ENCODE measurements at places on chromosomes 5 and 9.

DNA sequence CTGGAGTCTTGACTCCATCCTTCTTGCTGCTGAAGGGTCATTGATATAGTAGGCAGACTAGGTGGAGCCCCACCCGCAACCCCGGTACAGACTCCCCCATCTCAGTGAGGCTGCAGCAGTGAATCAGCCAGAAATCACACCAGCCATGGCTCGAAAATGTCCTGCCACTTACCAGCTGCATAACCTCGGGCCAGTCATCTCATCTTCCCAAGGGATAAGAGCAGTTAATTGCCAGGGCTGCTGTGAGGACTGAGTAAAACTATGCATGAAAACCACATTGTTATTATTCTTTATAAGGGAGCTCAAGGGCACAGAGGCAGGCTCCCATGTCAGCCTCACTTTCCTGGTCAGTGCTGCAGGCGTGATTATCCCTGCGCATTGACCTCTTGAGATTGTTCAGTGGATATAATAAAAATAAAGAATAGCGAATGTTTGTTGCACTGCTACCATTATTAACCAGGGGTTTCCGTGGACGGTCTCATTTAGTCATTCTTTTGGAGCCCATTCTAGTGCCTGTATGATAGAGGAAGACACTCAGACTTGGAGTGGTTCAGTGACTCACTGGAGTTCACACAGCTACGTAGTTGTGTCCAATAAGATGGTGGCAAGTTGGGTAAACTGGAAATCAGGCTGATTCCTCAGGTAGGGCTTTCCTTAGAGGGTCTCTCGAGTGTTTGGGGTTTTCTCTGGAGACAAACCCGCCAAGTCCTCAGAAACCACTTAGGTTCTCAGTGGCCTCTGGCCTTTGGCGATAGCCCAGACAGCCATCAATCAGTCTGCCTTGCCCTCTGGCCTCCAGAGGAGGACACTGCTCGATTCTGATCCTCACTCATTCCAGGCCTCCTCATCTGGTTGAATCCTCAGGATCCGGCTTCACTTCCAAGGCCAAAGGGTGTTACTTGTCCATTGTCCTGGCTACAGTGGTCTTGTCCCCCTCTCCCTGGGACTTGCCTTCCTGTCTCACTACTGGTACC lies 39.9 kb downstream of the COL15A1 start:
- no peak for DNase-seq

DNA sequence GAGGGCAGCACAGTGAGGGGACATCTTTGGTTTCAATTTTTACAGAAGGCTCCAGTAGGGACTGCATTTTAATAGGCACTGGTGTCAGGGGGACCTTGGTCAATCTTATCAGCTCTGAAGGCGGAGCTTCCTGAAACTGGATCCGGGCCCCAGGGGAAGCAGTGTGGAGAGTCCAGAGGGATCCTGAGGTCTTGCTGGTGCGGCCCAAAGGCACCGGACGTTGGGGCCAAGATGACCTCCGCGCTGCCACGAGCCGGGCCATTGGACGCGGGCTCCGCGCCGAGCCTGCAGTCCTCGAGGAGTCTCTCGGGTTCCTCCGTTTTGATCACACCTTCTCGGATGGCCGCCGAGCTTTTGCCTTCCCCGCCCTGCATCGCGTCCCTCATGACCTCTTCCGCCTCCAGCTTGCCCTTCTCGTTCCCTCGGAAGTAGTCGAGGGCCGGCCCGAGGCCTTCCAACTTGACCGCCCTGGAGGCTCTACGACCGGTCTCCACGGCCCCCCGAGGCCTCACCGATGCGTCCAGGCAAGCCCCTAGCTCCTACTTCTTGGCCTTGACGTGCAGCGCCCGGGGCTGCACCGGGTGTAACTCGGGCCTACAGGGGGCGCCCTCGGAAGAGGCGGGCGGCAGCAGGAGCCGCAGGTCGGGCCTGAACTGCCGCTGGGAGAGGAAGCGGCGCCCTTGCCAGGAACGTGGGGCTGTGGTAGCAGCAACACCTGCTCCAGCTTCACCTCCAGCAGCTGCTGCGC lies 18.8 kb downstream of the C5orf52 start:
- peak; percentile 22 for DNase-seq

- DNase-seq = no peak
These were observed 827.2 kb downstream of the MTRR start for GRCh38 chr5:8695902-8696845.

- DNase-seq = no peak
These were observed 7.8 kb downstream of the FOXI1 start for GRCh38 chr5:170113522-170113900.

DNA sequence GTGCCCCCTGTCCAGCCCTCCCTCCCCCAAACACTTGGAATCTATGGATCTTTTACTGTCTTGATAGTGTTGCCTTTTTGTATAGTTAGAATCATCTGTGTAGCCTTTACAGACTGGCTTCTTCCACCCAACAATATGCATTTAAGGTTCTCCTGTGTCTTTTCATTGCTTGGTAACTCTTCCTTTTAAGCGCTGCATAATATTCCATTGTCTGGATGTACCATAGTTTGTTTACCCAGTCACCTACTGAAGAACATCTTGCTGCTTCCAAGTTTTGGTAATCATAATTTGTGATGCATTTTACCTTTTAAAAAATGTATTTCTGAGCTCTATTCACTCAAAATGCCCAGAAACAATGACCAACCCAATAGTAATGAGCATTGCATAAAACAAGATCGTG lies 17.7 kb upstream of the LMX1B start:
- DNase-seq = no peak

- no peak for DNase-seq
These were observed 351.2 kb downstream of the SH3GL2 start for GRCh38 chr9:17930071-17930470.

GRCh38 chr5:96997265-96997859 lies 61.5 kb downstream of the LNPEP start:
- DNase-seq = peak; percentile 51

DNA sequence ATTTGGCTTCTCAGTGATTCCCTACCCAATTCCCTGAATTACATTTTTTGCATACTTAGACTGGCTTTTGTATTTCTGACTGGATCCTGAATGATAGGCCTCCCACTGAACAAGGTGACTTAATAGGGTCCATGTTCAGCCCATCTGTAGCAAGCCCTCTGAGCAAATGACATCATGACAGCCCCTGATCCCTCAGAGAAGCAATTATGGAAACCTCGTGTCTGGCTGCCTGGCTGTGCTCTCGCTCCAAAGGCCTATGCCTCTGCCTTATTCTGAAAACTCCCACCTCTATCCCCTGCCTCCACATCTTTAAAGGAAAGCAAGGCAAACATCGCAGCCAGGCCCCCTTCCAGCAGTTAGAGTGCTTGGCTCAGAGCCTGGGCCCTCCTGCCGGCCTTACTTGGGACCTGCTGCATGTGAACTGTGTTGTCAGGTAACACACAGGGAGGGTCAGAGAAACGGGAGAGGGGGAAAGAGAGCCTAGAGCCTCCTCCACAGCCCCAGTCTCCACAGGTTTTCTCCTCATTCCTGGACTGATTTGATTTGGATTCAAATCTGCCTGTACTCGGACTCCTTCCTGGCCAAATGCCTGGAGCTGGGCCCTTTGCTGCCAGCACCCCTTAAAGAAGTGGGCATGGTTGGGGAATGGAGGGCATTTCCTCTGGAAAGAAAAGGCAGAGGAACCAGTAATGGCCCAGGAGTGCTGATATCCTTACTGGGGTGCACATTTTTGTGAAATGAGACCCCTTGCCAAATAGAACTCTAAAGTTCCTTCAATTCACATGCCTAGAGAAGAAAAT lies 3.8 kb downstream of the DCANP1 start:
- DNase-seq = no peak

DNA sequence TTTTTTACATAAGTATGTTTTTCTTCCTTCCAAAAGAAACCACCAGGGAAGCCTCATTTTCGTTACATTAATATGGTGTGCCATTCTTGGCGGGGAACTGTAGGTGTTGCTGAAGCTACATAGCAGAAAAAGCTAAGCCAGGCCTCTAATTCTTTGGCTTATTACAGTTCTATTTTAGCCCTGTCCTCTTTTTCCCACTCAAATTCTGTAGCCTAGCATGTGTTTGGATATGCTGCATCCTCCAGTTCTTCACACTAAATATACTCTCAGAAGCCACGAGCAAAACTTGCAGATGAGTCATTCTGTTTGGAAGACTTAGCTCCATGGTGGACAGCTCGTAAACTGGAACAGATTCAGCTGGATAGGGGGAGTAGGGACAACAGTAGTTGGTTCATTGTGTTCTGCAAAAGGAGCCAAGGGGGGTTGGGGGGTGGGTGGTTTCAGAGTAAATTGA lies 369.4 kb downstream of the TMEM161B start:
- DNase-seq = no peak

DNA sequence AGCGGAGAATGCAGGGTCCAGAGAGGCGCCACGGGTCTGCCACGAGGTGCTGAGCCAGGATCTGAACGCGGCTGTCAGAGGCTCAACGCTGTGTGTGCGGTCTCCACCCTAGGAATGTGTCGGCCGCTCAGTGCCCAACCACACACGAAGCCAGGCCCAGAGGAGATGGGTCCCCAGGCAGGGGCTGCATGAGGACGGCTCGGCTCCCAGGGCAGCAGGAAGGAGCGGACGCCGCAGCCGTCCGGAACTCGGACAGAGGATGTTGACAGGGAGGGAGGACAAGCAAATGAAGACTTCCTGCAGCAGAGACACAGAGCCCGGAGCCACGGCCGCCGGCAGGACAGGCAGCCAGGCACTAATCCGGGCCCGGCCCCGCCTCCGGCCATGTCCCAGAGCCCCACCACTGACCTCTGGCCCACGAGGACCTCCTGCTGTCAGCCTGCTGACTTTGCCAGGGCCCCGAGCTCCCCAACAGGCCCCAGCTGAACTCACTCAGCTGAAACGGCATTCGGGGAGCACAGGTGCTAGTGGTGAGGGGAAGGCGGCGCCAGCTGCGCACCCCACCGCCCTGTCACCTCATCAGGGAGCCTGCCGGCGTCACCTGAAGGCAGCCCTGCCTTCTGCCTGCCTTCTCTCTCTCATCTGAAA lies 12.7 kb downstream of the VAV2 start:
- DNase-seq = no peak

- peak; percentile 32 for DNase-seq
These were observed 647 bp downstream of the SMARCA2 start for GRCh38 chr9:2015581-2016407.

GRCh38 chr9:137836151-137836830 lies 41.3 kb upstream of the CACNA1B start:
- no peak for DNase-seq

DNA sequence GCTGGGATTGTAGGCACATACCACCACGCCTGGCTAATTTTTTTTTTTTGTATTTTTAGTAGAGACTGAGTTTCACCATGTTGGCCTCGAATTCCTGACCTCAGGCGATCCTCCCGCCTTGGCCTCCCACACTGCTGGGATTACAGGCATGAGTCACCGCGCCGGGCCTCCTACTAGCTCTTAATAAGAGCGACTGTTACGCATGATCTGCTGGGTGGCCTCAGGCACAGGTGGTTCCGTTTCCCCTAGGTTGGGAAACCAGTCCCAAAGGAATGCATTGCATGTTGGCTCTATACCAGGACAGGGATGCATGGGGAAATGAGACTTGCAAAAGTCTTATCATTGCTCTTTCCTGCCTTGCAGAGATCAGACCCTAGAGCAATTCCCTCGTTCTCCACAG lies 184.7 kb upstream of the PPP1R26 start:
- no peak for DNase-seq

DNA sequence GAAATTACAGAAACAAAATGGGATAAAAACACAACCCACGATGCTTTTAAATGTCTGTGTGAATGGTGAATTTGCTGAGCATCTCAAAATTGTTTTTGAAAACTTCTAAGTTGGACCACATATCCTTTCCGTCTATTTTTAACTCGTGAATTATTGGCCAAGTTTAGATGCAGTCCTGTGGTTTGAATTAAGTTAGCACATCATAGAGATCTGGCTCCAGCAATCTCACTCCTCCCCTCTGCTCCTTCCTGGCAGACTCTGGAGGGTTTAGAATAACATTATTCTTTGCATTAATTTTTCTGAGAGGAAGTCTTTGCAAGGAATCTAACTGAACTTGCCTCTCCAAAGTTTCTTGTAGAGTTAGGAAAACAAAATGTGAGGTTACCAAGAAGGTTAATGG lies 14.5 kb upstream of the ANKRD55 start:
- DNase-seq = no peak

DNA sequence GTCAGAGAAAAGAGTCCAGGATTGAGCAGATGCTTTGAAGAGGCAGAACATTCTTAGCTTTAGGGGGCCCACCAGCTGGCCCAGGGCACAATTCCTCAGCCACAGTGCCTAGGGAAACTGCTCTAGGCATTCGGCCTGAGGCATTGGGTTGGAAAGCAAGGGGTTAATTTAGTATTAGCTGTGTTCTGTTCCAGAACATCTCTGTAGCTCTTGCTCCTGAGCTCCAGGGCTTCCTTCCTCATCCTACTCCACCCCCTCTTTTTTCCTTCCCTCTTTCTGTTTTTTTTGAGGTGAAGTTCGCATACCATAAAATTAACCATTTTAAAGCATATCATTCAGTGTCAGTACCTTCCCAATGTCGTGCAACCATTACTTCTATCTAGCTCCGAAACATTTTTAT lies 74.5 kb upstream of the PANK3 start:
- DNase-seq = no peak

DNA sequence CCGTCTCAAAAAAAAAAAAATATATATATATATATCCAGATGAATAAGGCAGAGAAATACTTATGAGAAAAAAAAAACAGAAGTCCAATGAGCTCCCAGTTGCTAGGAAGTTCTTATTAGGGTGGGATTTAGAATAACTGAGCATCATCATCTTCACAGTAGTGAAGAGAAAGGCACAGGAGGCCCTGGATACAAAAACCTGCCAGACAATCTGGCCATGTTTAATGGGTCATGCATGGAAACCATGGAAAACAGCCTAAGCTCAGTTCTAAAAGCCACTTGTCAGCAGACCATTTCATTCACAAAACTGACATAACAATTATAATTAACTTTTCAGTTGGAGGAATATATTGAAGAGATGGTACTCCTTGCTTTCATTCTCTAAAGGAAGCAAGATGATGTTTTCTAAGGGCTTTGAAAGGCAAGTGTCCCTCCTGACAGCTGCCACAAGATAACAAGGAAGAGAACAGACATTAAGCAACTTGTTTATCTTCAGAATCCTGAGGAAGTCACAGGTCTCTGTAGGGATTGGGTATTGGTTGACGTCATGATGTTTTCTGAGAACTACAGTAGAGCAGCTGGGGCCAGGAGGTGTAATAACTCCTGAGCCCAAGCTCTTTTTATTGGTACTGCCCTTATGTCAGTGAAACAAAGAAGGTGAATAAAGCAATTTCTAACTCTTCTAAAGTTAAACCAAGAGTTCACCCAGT lies 463.1 kb downstream of the DMAC1 start:
- DNase-seq = no peak

DNA sequence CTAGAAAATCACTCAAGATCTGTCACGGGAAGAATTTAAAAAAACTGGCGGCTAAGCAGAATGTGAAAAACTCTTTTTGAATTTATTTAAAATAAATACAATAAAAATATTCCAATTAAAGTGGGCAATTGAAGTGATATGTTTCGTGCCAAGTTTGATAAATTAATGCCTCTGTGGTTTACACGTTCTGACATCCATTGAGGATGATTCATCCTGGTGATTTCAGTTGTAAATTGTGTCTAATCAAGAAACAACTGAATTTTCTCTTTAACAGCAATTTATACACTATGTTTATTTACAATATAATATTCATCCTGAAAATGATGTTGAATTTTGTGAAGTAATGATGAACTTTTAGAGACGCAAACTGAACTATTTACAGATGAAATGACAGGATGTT lies 21.0 kb upstream of the OSMR start:
- no peak for DNase-seq
